ENCODE measurements at places on chromosomes 11 and 22. TPM values are rescaled to one million over a fixed set of nuclear protein-coding genes. Genes with fewer than 3 reads are reported as not detected.

CSRP3 gene
- total RNA-seq: not detected

CHRDL2 gene
- total RNA-seq: not detected

RBMXL2 gene
- total RNA-seq: not detected

SYCE3 gene
- 2.6 TPM for total RNA-seq

TCN1 gene
- not detected for total RNA-seq

PPP1CA gene
- total RNA-seq: 218 TPM

SYVN1 gene
- 23.3 TPM for total RNA-seq

CNTF gene
- 2.8 TPM for total RNA-seq

DLG2 gene
- total RNA-seq: 0.63 TPM

OR5L1 gene
- not detected for total RNA-seq
